Hepatic stellate cell (primary cell): ENCODE measurements at places on chromosomes 16 and 17.

GRCh38 chr16:3712861-3713372 lies 4.4 kb downstream of the TRAP1 start:
- no peak for DNase-seq

DNA sequence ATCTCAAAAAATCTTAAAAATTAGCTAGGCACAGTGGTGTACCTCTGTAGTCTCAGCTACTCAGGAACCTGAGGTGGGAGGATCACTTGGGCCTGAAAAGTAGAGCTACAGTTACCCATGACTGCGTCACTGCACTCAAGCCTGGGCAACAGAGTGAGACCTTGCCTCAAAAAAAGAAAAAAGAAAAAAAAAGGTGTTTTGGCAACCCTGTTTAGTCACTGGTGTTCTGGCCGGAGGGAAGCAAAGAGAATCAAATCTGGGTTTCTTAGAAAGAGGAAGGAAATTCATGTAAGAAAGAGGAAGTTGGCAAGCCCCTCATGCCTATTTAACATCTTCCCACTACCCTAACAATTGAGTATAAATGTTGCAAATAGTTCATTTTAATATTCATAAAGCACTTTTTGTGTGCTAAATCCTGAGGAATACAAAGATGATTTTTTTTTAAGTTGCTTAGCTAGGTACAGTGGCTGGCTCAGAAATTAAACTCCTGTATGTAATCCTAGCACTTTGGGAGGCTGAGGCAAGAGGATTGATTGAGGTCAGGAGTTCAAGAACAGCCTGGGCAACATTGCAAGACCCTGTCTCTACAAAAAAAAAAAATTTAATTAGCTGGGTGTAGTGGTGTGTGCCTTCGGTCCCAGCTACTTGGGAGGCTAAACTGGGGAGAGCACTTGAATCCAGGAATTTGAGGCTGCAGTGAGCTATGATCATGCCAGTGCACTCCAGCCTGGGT lies 6.5 kb upstream of the USP32 start:
- no peak for DNase-seq

GRCh38 chr17:7406235-7406825 lies 1.3 kb upstream of the NLGN2 start:
- DNase-seq = no peak

DNA sequence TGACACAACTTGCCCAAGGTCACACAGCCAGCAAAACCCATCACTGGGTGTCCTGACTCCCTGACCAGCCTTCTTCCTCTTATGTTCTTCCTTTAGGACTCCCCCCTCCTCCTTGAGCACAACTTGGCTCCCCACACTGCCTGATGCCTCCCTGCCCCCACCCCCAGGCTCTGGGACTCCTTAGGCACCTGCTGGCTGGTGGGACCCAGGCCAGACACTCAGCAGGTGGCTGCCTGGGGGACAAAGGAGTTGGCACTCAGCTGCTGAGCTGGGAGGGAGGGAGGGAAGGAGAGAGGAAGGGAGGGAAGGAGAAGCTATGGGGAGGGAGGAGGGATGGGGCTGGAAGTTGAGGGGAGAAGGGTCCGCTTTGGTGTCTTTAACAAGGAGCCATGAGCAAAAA lies 8.0 kb downstream of the SEZ6 start:
- DNase-seq = no peak

DNA sequence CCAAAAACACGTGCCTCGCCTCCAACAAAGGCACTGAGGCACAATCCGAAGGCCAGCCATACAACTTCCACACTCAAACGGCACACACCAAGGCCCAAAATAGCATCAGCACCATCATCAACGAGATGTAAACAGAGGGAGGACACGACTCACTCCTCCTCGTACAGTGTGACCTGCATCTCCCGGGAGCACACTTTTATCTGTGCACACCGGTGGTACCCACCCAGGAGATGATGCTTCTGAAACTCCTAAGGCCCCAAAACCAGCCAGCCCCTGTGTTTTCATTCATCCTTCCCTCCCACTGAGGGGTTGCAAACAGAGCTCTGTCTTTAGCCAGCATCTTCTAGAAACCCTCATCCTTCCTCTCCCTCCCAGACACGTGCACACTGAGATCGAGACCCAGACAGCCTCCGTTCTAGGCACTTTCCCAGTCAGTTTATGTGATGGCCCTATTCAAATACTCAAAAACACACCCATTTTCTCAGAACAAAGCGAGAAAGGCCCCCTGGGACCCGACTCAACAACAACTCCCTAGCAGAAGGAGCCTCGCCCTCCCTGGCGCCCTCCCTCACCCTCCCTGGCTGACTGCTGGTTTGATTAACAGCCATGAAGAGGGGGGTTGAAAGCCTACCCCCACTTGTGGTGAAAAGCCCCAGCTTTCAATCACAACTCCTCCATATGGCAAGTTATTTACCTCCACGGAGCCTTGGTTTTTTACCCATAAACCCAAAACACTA lies 76.3 kb downstream of the GAS7 start:
- no peak for DNase-seq
